Activated effector memory CD4-positive, alpha-beta T cell treated with anti-CD3 and anti-CD28 coated beads, Interleukin-2, amount 50 U/mL, for 16 hours (primary cell): ENCODE measurements at places on chromosomes 4 and X.

DNA sequence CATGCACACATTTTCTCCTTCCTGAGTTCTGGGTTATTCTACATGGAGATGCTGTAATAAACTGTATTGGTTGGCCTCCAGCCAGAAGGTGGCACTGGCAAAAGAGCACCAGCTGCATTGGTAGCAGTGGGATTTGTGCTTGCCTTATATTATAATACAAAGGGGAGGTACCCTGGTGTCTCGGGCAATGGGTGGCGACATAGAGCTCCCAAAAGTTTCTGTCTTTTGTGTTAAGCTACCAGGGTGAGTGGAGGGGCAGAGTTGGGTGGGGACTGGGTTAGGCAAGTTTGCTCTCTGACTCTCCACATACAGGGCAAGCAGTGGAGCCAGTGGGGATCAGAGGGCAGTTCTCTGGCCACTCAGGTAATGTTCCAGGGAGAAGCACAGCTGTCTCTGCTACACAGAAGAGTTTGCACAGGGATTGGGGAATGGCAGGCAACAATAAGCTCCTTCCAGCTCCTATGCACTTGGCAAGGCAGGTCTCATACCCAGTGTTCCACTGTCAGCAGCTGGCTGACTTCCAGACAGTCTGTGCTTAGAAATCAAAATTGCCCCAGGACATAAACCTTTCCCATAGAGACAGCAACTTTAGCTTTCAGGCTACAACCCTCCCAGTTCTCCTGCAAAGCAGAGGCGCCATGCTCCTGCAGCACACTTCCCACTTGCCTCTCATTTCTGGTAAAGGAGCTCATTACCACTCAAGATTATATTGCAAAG is 463.9 kb upstream of the PCDH7 start:
- no peak for DNase-seq

DNA sequence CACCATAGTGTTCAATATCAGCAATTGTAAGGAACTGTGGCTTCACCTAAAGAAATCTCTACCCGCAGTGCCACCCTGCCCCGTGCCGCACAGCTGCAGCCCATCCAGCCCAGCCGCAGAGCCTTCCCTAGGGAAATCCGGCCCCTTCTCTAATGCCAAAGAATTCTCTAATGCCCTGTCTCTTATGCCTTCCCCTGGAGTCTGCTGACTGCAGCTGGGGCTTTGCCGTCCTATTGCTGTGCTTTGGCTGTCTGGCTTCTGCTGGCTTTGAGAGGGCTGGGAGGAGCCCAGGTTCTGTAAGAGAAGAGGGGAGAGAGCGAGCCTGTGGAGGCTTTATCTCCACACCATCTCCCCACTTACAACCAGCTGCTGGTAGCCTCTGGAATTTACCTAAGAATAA is 85.9 kb upstream of the HELT start:
- DNase-seq = no peak

DNA sequence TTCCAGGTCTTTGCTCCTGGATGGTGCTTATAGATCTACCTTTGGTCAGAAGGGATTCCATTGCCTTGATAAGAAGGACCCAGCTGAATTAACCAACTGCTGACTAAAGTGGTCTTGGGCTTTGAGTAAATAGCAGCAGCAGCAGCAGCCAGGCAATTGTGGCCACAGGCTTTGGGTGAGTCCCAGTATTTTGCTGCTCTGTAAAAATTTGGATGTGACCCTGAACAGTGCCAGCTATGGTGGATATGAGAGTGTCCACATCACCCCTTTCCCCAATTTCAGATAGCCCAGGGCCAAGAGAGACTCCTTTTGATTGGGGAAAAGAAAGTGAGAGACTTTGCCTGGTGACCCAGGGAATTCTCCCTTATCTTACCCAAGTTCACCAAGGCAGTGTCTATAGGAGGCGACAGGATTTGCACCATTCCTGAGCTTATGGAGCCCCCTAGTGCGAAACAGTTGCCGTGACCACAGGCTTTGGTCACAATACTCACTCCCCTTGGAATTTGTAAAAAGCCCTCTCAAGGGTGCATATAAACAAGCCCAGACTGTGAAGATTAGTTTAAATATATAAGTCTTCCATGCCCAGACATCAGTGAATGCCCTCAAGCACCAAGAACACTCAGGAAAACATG is 518.0 kb downstream of the TMA16 start:
- no peak for DNase-seq

GRCh38 chrX:54551801-54552200 is 21.8 kb downstream of the GNL3L start:
- DNase-seq = no peak

- no peak for DNase-seq
Observed at GRCh38 chr4:15148691-15149090, 146.4 kb downstream of the CPEB2 start.

- no peak for DNase-seq
Observed at GRCh38 chrX:127037159-127037558, 217.6 kb downstream of the PRR32 start.

- DNase-seq = no peak
Observed at GRCh38 chrX:111040377-111041017, 55.5 kb upstream of the PAK3 start.

- no peak for DNase-seq
Observed at GRCh38 chrX:111270339-111270738, at the start of gene CAPN6. Gene CAPN6, minus strand, starts transcription at chrX:111270483. Its CDS starts 6,547 bp downstream, at chrX:111263936.

GRCh38 chrX:39984191-39984956 is 113.4 kb downstream of the BCOR start:
- DNase-seq = no peak

DNA sequence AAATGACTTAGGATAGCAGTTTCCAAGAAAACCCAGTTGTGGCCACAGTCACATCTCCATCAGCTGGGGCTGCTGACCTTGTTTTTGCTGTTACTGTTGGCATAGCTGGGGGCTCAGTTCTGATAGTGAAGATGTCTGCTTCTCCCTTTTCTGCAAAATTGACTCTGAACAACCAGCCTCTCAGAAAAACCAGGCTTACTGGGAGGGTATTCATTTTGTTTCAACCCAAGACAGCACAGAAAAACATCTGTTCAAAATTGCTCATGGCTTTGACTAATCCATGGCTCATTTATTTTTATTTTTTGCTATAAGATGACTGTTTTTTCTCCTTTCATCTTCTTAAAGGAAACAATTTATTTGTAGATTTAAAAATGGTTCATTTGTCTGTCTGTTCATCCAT is 53.1 kb downstream of the RASL11B start:
- DNase-seq = no peak

DNA sequence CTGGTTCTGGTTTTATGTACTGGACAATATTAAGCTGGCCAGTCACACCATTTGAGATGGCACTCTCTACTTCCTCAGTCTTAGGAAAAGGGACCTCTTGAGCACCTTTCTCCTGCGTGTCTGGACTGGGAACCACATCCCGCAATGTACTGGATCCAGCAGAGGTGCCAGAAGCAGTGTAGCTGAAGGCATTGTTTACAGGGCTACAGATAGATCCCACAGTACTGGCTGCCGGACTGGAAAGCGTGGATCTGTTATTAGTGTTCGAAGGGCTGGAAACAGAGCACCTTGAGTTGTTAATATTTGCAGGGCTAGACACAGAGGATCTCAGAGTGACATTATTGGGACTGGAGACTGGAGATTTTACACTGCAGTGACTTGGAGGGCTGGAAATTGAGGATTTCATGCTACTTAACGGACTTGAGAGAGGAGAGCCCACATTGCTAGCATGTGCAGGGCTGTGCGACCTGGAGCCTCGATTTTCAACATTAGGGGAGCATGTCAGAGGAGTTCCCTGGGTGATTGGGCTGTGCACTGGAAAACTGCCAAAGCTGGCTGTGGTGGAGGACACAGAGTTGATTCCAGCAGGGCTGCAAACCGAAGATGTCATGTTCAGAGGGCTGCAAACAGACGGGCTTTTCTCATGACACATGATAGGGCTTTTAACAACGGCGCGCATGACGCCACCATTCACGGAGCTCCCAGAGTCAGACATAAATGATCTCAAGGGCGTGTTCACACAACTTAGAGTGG is 6.4 kb downstream of the NR3C2 start:
- no peak for DNase-seq

GRCh38 chr4:120886191-120886590 is 36.3 kb downstream of the PRDM5 start:
- no peak for DNase-seq

DNA sequence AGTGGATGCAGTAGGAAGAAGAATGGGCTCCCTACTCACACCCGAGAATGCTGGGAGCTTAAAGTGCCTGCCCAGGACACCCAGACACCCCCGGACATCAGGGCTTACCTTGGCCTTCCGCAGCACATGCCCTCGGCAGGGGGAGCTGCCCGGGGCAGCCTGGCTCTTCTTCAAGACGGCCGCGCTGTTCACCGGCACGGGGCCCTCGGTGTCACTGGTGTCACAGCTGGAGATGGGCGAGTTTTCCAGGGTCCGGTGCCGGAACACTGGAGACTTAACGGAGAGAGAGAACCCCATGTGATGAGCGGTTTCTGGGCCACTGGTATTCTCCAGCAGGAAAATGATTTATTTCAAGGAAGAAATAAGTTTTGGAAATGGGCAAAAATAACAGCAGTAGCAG is 170.9 kb downstream of the AFAP1 start:
- DNase-seq = peak; percentile 53

- DNase-seq = no peak
Observed at GRCh38 chrX:18348047-18348446, 6.4 kb downstream of the SCML2 start.

DNA sequence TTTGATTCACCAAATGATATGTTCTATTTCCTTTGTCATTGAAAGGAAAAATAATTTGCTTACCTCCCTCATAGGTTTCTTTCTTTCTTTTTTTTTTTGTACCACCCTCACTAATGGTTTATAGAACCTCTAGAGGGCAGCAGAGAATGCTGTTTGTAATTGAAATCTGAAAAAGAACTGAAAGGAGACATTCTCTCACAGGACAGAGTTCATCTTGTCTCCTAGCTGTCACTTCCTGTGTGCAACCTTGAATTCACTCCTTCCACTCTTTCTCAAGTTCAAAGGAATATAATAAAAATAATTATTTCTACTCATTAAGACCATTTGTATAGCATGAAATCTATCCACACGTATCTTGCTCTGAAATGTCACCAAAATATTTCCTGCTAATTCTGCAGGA is 51.0 kb downstream of the GUCY1B1 start:
- DNase-seq = no peak

DNA sequence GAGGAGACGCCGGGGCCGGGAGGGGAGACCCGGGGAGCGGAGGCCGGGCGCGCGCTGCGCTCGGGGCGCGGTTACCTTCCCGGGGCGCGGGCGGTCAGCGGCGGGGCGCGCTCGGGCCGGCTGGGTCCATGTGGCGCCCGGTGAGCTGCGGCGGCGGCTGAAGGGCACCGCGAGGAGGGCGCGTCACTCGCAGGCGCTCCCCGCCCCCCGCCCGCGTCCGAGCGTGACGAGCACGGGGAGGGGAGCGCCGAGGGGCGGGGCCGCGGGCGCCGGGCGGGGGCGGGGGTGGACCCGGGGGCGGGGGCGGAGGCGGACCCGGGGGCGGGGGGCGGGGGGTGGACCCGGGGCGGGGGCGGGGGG is at the start of gene CPLX1:
TSS of gene CPLX1 (minus strand) at position 159 of the 360 bp plus-strand sequence. CDS start 1,607 bp downstream, outside the sequence.
- DNase-seq = peak; percentile 73

DNA sequence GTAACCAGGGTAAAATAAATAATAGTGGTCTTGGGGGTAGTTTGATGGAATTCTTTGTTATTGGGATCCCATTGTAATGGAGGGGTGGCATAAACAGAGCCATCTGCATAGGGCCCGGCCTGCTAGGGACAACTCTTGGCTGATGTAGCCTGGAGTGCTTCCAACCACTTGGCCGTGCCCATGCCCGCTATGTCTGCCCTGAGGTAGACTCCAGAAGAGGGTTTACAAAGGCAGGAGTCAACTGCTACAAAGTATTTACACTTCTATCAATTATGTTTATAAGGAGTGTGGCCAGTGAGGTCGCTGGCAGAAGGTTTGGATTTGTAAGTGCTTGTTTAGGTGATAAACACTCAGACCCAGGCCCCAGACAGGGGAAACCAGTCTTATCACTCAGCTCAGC is 8.1 kb downstream of the RASL11B start:
- DNase-seq = no peak

- DNase-seq = no peak
Observed at GRCh38 chr4:187183346-187183745, 459.7 kb upstream of the FAT1 start.

- DNase-seq = no peak
Observed at GRCh38 chr4:152921284-152921683, 14.8 kb upstream of the FHDC1 start.

GRCh38 chr4:163256680-163257343 is 75.6 kb downstream of the NPY1R start:
- DNase-seq = no peak

DNA sequence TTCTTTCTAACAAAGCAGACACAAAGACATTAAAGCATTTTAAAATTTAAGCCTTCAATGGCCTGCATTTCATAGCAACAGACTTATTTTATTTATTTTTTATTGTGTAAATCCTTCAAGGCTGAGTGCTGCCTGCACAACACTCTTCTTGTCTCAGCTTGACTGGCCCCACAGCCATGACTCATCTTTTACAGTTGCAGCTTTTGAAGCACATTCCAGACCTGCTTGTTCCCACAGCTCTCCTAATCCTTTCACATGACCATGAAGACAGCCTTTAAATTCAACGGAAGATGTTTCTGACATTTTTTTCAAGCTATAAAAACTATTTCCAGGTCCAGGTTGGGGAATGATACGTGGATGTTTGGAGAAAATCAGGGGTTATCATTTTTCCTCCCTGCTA is 276.9 kb upstream of the TACR3 start:
- no peak for DNase-seq

DNA sequence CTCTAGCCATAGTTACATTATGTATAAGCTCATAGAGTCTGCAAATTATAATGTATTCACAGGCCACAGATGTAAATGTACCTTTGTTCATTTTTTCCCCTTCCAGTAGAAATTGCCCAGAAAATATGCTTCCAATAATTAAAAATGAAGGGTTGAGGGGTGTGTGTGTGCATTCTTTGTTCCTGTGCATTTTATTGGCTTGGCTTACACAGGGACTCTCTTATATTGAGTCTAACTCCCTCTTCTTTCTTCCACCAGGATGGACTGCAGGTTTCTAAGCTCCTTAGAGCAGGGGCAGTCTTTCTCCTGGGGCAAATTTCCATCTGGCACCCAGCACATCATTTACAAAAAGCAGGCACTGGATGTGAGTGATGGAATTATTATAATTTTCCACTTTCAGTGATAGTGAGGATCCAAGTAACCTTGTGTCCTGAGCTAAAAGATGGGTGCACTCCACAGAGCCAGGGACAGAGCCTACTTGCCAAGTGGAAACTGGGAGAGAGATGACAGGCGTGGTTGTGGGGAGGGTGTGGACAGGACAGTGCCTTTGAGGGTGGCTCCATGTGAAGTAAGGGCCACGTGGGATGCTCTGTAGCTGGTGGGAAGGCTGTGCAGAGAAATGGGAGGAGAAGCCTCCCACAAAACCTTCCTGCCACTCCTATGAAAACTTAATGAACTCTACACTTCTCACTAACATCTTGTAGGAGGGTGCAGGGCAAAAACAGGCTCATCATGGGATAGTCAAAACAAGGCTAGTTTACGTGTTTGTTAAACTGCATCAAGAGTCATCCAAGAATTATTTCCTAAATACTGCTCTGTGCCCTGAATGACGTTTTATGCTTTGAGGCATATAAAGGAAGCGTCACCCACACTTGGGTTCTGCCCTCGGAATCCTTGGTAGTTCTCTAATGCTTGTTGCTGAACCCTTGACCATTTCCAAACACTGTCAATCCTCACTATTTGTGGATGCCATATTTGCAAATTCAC is 16.0 kb downstream of the IGFBP7 start:
- DNase-seq = no peak

- no peak for DNase-seq
Observed at GRCh38 chrX:555725-556666, 74.6 kb upstream of the SHOX start.

GRCh38 chr4:3776166-3777032 is 10.2 kb downstream of the ADRA2C start:
- DNase-seq = no peak

GRCh38 chr4:152045807-152046571 is 285.2 kb upstream of the GATB start:
- no peak for DNase-seq
